Jurkat, Clone E6-1 (cell line): ENCODE measurements at places on chromosomes 3 and 15.
A peak's percentile ranks its signal among the peaks of the same experiment; 100 is the strongest.

- DNase-seq = no peak
These were observed 32.4 kb upstream of the SLC6A6 start for GRCh38 chr3:14369675-14370669.

DNA sequence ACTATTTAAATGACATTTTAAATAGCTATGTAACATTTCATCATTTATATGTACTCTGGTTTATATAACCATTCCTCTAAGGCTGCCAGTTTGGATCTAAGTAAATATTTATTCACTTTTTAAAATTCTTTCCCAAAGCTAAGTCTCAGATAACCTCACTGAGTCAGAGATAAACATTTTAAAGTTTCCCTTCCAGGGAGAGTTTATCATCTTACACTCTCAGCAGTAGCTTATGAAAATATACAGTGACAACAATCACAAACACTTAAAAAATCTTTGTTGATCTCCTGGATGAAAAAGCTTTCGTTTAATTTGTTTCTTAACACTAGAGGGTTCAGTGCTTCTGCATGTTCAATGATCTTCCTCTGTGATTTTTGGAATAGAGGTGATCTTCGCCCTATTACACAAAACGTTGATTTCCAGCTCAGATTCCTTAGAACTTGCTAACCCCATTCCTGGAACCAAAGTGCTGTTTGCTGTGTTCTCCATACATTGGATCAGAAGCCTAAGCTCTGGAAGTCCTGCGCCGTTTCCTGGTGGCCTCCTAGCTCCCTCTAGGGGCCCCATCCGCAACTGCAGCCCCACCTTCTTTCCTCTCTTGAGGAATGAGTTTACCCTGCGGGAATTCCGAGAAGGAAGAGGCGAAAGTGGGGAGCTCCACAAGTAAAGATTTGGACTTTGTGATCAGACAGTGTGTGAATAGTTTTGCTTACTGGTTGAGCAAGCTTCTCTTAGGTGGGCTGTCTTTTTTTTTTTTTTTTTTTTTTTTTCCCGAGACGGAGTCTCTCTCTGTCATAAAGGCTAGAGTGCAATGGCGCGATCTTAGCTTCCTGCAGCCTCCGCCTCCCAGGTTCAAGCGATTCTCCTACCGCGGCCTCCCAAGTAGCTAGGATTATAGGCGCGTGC lies 29.3 kb upstream of the SACM1L start:
- DNase-seq = no peak

DNA sequence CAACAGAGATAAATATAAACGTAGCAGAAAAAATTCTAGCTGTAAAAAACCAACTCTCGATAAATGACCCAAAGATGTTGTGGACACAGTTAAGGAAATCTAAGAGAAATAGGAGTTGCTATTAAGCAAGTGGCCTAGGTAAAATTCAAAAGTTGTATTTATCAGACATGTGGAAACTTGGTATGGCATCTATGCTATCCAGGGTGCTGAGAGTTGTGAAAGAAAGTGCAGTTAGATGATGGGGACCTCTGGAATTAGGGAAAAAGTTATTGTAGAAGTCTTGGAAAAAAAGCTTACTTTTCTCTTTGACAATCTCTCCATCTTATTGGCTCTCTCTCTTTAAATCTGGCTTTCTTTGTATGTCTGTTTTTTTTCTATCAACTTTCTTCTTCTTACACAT lies 1090.9 kb downstream of the TBL1XR1 start:
- no peak for DNase-seq

DNA sequence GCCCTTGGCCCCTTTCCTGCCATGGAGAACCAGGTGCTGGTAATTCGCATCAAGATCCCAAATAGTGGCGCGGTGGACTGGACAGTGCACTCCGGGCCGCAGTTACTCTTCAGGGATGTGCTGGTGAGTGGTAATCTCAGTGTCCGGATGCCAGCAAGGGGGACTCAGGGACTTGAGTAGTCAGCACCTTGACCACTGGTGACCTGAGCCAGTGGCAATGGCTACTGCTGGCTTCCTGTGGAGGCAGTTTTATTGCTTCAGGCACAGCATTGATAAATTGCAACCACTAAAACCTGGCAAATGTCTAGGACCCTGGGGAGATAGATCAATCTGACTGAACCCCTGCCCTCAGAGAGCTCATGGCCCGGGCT lies 830 bp downstream of the MAP2K5 start:
- DNase-seq = no peak

DNA sequence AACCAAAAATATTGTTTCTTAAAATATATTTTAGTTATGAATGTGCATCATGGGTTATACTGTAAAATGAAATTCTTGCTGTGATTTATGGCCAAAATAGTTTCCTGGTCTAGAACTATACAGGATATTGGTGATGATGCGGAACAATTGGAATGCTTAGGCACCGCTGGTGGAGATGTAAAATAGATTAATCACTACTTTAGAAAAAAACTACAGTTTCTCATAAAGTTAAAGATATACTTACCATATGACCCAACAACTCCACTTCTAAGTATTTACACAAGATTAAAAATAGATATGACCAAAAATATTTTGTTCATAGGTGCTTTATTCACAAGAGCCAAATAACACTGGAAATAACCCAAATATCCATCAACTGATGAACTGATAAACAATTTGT lies 126.7 kb downstream of the TUSC7 start:
- no peak for DNase-seq

DNA sequence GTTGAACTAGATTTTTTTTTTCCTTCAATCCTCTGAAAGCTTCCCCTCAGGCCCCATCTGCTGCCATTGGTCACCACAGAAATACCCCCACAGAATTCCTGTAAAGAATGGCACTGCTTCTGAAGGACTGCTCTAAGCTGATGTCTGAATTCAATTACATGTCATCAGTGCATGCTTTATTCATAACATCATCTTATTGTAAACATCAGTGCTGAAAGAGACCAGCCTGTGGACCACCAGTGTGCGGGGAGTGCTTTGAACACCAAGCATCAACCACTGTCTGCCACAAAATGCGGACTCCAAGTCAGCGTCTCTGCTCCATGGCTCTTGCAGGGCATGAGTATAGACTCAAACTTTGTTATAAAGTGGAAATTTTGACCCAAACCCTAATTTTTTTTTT lies 11.6 kb downstream of the PHLDB2 start:
- no peak for DNase-seq

GRCh38 chr3:183193762-183194689 lies 31.5 kb upstream of the LAMP3 start:
- no peak for DNase-seq

DNA sequence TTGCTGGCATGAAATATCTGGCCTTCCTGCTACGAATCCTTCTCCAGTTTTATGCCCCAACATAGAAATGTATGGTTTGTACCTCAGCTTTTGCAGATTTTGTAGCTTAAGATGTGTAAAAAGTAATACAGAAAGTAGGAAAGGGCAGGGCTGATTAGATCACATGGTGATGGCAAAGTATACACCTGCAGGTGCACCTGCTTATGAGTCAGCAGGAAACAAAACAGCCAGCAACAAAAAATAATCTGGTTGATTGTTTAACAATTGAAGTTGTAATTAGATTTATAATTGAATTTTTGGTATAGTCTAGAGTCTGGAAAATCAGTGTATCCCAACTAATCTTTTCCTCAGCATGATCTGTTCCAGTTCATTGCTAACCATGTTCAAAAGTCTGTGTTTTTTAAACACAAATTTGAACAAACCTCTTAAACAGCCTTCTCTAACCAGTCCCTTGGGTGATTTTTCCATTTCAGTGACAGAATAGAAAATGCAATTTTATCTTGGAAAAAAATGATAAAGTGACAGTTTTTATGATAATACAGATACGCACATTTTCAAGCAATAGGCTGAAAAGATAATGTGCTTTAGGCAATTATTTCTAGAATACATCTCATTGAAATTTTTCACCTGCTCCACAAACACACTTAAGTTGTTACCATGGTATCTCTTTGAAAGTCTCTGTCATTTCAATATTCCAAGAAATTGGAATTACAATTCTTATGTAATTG lies 477.4 kb downstream of the NAALADL2 start:
- no peak for DNase-seq

DNA sequence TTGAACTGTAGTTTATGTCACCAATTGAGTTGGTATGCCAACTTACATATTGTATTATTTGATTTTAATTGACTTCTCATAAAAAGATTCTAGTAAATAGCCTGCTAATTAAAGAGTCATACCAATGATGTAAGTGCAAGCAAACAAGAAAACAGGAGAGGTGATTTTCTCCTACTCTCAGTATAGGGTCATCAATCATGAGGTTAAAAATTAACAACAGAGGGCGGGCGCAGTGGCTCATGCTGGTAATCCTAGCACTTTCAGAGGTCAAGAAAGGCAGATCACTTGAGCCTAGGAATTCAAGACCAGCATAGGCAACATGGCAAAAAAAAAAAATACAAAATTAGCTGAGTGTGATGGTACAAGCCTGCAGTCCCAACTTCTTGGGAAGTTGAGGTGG lies 108.7 kb downstream of the MYO9A start:
- no peak for DNase-seq

- no peak for DNase-seq
These were observed 183.6 kb upstream of the ZNF385D start for GRCh38 chr3:21934591-21934990.

GRCh38 chr3:36595511-36595910 lies 168.8 kb downstream of the DCLK3 start:
- DNase-seq = no peak

GRCh38 chr15:68224546-68225250 lies 4.8 kb downstream of the CLN6 start:
- DNase-seq = peak; percentile 95

DNA sequence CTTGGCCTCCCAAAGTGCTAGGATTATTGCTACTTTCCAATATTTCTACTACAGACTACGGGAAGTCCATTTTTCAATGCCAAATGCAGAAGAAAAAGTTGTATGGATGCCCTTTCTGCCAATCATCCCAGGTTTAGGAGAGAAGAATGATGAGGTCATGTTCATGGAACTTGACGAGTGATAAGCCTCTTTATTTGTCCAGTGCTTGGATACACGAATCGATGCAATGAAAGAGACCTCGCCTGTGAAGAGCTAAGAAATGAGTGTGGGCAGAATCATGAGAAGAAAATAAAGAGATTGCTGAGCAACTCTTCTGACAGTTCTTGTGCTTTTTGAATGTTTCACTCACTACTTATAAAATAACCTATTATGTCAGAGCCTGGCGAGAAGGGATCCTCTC lies 996 bp upstream of the SLC28A1 start:
- DNase-seq = no peak
